NCI-H460 (cell line): ENCODE measurements at places on chromosomes 13 and 19.

DNA sequence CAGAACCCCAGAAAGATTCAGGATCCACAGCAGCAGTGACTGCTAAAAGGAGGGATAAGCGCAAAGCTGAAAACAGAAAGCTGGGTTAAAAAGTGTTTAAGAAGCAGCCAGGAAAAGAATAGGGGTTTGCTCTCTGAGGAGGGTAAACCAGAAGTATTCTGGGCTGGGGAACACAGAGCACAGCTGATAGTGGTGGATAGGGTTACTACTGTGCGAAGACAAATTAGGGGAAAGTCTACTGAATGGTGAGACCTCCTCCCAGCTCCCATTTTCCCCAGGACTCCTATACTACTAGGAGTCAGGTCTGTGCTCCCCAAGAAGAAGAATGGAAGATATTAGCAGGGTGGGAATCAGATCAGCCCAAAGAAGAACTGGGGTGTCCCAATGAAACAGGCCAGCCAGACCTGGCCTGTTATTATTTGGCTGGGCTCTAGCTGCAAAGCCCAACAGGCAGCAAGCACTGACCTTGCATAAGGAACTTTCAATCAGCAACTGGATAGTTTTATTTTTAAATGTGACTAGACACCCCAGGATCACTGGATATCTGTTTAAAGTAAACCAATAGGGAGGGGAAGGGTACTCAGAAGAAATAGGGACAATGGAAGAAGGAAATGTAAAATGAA is 43.5 kb upstream of the SERTM1 start:
- DNase-seq: no peak

DNA sequence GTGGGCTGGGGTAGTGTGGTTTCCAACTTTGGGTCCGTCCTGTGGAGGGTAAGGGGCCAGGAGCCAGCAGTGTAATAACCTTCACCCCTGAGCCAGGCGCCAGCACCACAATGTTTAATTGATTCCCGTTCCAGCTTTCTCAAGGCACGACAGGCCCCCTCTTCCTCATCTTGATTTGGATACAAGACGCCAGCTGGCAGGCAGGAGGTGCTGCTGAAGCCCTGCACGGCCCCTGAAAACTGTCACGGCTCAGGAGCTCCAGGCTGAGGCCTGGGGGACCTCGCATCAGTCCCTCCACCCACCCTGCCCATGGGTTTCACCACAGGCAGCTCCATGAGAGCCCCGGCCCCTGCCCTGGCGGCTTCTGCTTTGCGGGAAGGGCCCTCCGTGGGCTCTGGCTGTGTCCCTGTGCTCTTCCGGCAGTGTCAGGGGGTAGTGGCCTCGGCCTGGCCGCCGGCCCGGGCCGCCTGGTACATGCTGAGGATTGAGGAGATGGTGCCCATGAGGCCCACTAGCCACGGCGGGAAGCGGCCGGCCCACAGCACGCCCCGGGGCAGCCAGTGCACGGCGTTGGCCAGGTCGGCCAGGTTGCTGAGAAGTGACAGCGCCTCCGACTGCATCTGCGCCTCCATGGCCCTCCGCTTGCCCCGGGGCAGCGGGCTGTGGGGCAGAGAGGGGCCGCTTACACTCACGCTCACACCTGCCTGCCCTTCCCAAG is 11.9 kb downstream of the PEX11G start:
- DNase-seq: no peak

- DNase-seq: no peak
Measured at GRCh38 chr13:59721926-59722910, 441.5 kb downstream of the DIAPH3 start.

DNA sequence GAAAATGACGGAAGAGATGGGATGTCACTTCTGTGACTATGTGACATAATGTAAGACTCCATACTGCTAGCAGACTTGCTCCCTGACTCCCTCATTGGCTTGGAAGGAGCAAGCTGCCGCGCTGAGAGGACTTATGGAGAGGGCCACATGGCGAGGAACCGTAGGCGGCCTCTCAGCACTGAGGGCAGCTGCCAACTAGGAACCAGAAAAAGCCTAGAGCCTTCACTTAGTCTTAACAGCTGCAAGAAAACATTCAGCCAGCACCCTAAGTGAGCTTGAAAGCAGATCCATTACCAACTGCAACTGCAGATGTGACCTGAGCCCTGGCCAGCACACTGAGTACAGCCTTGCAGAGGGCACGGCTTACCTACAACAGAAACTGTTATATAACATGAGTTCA is 33.9 kb downstream of the USP12 start:
- no peak for DNase-seq

DNA sequence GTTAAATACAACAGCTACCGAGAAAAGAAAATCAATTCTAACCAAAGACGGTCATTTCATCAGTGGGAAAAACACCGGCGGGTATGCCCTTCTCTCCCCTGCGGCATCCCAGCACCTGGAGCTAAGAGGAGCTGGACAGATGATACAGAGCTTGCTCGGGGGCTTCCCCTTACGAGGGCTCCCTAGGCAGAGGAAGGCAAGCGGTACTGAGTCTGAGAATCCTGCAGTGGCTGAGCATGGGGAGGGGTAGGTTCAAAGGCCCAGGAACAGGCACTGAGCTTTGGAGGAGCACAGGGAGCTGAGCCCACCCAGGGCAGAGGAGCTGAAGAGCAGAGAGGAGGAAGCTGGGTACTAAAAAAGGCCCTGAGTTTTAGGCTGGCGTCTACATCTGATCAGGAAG is 12.7 kb downstream of the STK24 start:
- DNase-seq: no peak

- no peak for DNase-seq
Measured at GRCh38 chr13:97279913-97280312, 57.8 kb downstream of the MBNL2 start.

DNA sequence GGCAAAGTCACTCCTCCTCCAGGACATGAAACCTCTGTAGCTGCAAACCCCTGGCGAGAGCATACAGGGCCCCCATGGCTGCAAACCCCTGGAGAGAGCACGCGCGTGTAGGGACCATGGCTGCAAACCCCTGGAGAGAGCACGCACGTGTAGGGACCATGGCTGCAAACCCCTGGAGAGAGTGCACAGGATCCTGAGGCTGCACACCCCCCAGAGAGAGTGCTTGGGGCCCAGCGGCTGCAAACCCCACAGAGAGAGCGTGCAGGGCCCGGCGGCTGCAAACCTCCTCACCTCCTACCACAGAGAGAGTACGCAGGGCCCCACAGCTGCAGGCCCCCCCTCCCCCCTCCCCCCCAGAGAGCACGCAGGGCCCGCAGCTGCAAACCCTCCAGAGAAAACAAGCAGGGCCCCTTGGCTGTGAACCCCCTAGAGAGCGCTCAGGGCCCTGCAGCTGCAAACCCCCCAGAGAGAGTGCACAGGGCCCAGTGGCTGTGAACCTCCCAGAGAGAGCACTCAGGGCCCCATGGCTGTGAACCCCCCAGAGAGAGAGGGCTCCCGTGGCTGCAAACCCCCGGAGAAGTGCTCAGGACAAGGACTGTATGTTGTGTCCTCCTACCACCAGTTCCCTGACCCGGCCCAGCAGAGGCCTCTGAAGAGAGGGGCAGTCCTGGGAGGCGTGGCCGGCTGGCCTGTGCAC is 7.3 kb downstream of the ADPRHL1 start:
- no peak for DNase-seq
